ENCODE measurements at places on chromosomes 4 and X.

DNA sequence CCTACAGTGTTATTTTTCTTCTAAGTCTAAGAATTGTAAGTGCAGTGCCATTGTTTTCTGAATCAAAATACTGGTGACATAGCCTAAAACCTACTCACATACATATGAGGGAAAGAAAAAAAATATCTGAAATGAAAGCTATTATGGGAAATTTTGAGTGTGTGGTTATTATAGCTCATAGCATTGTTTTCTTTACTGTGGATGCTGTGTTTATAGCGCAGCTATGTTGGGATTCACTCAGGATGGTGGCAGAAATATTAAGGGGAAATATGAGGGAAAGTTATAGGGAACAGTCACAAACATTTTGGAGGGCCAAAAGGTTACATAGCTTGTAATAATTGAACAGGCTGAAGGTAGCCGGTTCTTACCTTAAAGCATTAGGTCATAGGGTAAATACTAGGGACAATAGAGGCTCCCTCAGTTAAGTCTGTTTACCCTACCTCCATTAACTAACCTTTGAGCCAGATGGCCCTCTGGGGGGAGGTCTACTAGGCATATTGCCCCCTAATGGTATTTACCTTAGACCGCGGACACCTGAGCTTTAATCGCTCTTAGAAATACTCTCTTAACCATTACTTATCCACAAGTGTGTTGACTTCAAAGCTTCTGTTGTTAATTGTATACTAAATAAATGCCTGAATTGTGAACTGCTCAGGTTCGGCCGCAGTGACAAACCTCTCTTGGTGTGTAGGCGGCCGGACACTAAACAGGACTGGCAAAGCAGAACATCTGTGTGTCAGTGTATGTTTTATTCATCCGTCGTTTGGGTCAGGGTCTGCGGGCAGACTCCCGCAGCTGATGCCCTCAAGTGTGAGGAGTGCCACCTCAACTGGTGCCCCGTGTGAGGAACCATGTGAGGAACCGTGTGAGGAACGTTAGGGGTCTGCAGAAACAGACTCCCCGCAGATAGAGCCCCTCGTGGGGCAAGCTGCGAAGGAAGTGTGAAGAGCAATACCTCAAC, 21.3 kb upstream of the SULT1B1 start:
- DNase-seq: no peak

GRCh38 chrX:65873385-65873784, 166.5 kb downstream of the VSIG4 start:
- no peak for DNase-seq

GRCh38 chr4:122300776-122301175, 78.0 kb upstream of the ADAD1 start:
- no peak for DNase-seq

DNA sequence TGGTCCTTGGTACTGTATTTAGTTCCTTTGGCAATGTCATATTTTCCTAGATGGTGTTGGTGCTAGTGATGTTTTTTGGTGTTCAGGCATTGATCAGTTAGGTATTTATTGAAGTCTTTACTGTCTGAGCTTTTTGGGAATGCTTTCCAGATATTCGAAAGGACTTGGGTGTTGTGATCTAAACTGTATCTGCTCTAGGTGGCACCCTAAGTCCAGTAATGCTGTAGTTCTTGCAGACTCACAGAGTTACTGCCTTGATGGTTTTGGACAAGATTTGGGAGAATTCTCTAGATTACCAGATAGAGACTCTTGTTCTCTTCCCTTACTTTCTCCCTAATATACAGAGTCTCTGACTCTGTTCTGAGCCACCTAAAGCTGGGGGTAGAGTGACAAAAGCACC, 513.6 kb upstream of the PITX2 start:
- DNase-seq: peak; percentile 40

DNA sequence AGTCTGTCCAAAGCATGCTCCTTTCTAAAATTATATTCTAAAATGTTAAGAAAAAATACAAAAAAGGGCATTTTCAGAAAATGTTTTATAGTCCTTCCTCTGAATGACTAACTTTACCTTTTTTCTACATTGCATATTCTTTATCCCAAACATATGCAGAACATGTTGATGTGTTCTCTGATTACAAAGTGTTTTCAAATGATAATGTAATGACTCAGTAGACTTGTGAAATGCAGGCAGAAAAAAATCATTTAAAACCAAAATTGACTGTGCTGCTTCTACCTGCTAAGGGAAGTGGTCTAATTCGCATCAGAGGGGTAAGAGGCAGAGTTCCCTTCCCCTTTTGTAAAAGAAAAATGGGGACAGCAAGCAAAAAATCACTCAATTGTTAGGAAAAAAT, 22.7 kb upstream of the YTHDC1 start:
- DNase-seq: peak; percentile 62

- DNase-seq: no peak
These were observed 125.4 kb downstream of the PDLIM5 start for GRCh38 chr4:94577136-94577535.

GRCh38 chr4:38692421-38692820, 28.4 kb downstream of the KLF3 start:
- DNase-seq: no peak

Data from foreskin keratinocyte (primary cell).